ENCODE measurements at places on chromosomes 6 and 20.

DNA sequence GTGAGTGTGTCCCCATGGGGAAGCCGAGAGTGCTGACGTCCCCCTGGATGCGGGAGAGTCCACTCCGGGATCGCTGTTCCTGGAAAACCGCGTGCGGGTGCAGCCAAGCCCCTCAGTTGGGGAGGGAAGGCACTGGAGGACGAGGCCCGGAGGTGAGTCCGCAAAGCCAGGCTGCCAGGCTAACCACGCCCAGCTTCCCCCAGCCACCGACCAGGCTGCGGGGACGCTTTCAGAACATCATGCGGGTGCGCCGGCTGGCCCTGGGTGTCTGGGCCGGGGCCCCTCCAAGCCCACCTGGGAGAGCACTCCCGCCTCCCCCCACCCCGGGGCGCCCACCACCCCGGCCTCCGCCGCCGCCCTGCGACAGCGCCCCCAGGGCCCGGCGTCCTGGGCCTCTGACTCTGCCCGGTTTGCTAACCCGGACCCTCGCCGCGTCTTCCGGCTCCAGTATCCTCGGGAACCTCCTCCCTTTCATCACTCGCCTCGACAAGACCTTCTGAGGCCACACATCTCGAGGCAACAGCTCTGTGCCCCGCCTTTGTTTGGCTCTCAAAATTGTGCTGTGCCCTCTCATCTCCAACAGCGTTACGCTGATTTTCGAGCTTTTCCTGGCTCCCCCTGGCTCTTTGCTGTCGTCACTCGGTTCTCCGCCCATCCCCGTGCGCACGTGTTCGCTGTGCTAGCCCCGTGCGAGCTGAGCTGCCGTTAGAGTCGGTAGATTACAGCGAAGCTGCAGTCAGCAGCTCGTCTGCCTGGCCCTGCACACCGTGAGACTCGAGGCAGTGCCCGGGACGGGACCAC, 47.1 kb upstream of the ENTPD6 start:
- peak; percentile 67 for DNase-seq

DNA sequence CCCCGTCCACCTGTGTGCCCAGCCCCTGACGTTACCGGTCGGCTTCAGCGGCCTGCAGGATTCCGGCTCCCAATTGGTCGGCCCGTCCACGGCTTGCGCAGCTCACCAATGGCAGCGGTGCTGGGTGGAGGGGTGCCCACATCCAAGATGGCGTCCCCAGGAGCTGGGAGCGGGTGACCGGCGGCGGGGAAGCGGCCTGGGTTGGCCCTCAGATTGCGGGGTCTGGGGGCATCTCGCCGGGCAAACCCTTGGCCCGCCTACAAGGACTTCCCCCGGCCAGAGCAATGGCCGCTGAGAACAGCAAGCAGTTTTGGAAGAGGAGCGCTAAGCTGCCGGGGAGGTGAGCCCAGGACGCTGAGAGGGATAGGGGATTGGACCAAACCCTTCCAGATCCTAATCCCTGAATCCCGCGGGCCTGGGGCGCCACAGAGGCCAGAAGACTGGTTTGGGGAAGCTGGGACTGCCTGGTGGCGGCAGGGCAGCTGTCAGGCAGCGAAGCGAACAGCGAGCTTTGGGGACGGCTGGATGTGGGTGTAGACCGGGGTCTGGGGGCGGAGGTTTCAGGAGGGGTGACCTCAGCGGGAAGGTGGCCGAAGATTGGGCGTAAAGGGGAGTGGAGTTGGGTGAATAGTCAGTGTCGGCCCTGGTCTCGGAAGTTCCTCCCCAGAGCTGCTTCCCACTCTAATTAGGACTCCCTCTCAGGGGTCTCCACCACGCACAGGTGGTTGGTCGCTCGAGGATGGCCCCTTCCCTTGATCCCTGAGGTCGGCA, at the start of the genes TBC1D22B and TMEM217:
Gene TBC1D22B, plus strand, starts transcription at position 139 of the 771 bp plus-strand sequence. Its CDS starts 146 bp downstream, at position 285.
Gene TMEM217, minus strand, starts transcription at position 511 of the 771 bp plus-strand sequence. CDS start 39,114 bp downstream, outside the sequence.
- peak; percentile 93 for DNase-seq

GRCh38 chr20:61938839-61939690, 126.6 kb downstream of the TAF4 start:
- DNase-seq, result no peak

DNA sequence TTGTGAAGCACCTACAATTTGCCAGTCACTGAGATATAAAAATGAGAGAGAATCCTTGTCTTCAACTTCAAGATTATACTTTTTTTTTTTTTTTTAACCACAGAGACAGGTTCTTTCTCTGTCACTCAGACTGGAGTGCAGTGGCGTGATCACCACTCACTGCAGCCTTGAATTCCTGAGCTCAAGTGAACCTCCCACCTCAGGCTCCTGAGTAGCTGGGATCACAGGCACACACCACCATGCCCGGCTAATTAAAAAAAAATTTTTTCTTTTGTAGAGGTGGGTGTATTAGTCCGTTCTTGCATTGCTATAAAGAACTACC, 51.6 kb upstream of the PMEPA1 start:
- no peak for DNase-seq

DNA sequence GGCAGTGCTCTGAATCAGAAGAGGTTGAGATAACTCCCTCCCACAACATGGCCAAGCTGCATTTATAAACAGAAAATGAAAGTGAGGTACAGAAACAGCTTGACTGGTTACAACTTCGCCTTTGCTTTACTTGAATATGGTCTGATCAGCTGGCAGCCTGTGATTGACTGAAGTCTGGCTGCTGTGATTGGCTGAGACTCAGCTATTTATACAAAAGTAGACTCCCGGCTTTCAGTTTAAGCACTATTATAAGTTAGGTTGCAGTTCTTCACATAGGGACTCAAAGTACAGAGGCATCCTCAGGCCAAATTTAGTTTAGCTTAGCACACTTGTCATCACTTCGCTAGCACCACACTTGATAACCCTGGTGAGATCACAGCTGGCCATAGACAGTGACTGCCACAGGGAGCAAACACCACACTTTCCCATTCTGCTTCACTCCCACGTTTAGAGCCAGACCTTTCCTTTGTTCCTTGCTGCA, 362.6 kb downstream of the EPM2A start:
- no peak for DNase-seq

GRCh38 chr6:5411414-5411813, 150.1 kb downstream of the FARS2 start:
- DNase-seq, result no peak

DNA sequence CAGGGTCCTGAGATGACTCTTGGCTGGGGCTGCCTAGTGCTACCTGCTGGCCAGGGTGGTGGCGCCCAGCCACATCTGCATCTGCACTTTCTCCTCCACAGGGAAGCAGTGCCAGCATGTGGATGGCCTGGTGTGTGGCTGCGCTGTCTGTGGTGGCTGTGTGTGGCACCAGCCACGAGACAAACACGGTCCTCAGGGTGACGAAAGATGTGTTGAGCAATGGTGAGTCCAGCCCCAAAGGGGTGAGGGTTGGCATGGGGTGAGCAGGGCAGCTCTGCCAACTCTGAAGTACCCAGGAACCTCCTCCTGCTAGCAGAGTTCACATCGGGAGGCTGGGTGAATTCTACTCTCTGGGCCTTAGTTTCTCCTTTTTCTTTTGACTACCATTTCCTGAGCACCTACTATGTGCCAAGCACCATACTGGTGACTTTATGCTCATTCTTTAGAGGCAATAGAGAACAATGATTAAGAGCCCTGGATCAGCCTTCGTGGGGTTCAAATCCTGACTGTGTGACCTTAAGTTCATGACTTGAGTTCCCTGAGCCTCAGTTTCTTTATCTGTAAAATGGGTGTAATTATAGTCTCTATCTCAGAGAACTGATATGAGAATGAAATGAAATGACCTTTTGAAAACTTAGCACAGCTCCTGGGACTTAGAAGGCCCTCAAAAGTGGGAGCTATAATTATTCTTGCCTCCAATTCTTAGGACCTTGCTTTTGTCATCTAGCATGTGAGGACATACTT, 2.1 kb downstream of the BPIFB4 start:
- DNase-seq, result no peak

DNA sequence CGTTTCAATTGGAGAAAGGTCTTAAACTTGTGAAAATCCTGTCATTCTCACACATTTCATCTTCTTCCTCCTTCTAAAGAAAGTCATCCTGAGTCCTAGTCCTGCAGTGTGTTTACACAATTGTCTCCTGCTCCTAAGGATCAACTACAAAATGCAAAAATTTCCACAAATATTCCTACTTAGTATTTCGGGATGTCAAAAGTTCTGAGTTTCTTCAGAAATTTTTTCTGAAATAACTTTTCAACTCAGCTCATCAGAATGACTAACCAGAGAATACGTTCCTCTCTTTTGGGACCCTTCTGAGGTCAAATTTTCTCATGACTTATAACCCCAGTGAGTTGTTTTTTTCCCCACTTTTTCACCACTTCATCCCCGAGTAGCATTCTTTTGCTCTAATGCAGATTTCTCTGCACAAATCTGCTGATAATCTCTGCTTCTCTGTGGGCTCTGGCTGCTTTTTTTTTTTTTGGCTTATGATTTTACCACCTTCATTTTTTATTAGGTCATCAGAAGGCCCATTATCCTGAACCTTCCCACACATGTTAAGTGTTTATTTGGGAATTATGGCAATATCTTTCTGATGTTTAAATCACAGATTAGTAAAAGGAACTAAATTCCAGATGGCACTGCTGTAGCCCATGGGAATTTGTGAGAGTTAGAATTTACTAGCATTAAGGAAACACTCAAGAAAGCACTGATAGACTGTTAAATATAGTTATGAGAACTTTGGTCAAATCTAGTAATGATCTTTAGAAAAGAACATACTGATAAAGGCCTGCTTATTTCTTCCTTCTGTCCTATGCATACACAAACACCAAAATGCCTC, 41.4 kb downstream of the MAP3K5 start:
- no peak for DNase-seq

DNA sequence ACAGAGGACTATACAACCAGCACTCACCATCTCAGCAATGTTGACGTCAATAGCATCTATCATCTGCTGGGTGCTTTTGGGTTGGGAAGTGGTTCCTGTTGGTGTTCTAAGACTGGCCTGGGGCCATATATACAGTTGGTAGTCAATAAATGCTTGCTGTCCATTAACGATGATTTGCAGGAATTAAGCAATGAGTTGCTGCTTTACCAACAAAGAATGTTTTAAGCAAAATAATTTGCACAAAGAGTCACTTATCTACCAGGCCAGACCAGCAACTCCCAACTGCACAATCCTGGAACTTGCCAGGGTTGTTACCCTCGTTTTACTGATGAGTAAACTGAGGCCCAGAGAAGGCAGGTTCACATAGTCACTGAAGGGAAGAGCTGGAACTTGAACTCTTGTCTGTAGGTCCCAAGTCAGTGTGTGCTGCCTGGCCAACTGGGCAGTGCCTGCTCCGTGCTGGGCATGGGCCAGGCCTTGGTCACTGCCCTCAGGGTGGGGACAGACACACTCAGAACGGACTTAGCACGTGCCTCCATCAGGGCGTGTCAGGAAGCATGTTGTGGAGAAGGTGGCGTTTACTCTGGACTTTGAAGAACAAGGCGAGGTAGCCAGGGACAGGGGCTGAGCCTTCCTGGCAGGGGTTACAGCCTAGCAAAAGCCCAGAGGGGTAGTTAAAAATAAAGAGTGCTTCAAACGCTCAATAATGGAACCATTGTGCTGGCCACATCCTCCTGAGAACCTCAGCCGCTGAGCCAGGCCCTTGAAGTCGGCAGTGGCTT, 2.5 kb upstream of the SRC start:
- no peak for DNase-seq

GRCh38 chr6:48213076-48213788, 102.2 kb upstream of the PTCHD4 start:
- DNase-seq, result no peak

- no peak for DNase-seq
Measured at GRCh38 chr6:127023001-127023778, 95.3 kb upstream of the RSPO3 start.

- DNase-seq, result no peak
Measured at GRCh38 chr6:13711324-13711732, 307 bp downstream of the RANBP9 start.

GRCh38 chr6:1597924-1598323, 11.8 kb upstream of the FOXC1 start:
- no peak for DNase-seq

DNA sequence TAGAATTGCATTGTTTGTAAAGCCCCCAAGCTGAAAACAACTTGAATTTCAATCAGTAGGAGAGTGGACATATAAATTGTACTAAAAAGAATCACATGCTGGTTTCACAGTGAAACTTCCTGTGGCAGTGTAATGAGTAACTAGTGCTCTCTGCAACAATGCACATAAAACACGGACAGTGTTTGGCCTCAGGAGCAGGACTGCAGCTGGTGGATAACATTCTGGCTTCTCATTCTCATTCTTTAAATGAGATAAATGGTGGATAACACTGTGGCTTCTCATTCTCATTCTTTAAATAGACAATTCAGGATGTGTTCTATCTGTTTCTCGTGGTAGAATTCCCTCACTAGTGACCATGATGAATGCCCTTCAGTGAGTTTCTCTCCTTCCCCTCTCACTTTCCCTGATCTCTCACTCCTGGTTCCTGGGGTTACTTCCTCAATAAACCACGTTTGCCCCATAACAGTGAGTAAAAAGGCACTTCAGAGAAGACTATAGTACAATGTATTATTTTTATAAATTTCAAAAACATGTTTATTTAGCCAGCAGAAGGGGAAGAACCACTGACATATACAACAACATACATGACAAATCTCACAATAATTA, 59.9 kb downstream of the SLC22A2 start:
- DNase-seq, result no peak

GRCh38 chr20:47334022-47334551, 22.4 kb downstream of the ZMYND8 start:
- DNase-seq, result no peak

- no peak for DNase-seq
Measured at GRCh38 chr6:7580927-7581618, 8.9 kb upstream of the SNRNP48 start.

DNA sequence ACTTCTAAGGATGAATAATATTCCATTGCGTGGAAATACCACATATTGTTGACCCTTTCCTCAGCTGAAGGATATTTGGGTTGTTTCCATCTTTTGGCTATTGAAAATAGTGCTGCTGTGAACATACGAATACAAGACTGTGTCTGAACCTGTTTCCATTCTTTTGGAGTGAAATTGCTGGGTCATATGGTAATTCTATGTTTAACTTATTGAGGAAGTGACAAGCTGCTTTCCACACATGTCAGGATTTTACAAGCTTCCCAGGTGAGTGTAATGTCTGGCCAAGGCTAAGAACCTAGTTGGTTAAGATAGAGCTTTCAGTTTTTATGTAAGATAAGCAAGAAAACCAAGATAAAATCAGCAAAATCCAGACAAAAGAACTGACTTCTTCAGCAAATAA, 48.8 kb downstream of the PPP1R3G start:
- no peak for DNase-seq

GRCh38 chr6:52377538-52378221, 15.7 kb downstream of the PAQR8 start:
- DNase-seq, result no peak

- DNase-seq, result no peak
Measured at GRCh38 chr6:22466665-22467245, 102.6 kb upstream of the HDGFL1 start.
